ENCODE measurements at places on chromosomes 1 and 21.

- H3K27me3 ChIP-seq, result no peaks in the 10 kb centered on the region
- H3K4me1 ChIP-seq, result peaks cover 35% of the 10 kb centered on the region
- peak overlapping the region; percentile 32 for H3K27ac ChIP-seq
Measured at GRCh38 chr1:46587069-46587468, 17.0 kb downstream of the MKNK1 start.

DNA sequence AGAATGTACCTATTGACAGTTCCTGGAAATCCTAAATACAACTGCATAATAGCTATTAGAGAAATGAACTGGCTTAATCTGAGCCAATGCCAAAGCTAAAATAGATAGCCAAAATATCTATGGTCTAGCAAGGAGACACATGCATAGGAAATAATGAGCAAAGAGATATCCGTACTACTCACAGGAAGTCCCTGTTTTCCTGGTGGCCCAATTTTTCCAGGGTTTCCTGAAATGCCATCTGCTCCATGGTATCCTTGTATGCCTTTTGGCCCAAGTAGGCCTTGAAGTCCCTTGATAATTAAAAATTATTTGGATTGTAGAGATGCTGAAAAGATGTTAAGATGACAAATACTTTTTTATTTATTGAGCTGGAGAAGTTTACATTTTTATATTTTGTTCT lies 108.4 kb upstream of the ZNHIT6 start:
- no peaks in the 10 kb centered on the region for H3K36me3 ChIP-seq
- DNase-seq, result no peak
- H3K4me3 ChIP-seq, result no peak overlapping the region
- H3K4me1 ChIP-seq, result no peaks in the 10 kb centered on the region

DNA sequence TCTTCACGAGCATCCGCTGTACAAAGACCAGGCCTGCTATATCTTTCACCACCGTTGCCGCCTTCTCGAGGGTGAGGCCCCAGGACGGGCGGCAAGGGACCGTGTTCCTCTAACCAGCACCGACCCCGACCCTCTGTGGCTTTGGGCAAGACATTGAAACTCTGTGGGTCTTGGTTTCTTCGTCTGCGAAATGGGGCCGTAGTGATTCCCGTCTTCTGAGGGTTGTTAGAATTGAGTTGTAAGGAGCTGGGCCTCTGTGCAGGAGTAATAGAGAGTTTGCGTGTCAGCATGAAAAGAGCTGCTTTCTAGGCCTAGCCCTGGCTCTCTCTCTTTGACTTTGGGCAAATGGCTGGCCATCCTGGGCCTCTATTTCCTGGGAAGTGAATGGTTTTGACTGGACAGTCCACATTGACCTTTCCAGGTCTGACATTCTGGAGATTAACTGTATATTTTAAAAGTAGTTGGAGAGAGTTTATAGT lies 591 bp downstream of the MRPL37 start:
- peaks cover 6% of the 10 kb centered on the region for H3K36me3 ChIP-seq
- H3K27ac ChIP-seq, result peak overlapping the region; percentile 84
- peak overlapping the region; percentile 99 for H3K4me3 ChIP-seq
- no peak for DNase-seq
- H3K27me3 ChIP-seq, result no peaks in the 10 kb centered on the region
- H3K4me1 ChIP-seq, result peaks cover 30% of the 10 kb centered on the region

GRCh38 chr1:170067253-170067819 lies 7.2 kb downstream of the KIFAP3 start:
- no peak overlapping the region for H3K4me3 ChIP-seq
- H3K36me3 ChIP-seq, result no peaks in the 10 kb centered on the region
- peaks cover 13% of the 10 kb centered on the region for H3K4me1 ChIP-seq
- DNase-seq, result no peak

DNA sequence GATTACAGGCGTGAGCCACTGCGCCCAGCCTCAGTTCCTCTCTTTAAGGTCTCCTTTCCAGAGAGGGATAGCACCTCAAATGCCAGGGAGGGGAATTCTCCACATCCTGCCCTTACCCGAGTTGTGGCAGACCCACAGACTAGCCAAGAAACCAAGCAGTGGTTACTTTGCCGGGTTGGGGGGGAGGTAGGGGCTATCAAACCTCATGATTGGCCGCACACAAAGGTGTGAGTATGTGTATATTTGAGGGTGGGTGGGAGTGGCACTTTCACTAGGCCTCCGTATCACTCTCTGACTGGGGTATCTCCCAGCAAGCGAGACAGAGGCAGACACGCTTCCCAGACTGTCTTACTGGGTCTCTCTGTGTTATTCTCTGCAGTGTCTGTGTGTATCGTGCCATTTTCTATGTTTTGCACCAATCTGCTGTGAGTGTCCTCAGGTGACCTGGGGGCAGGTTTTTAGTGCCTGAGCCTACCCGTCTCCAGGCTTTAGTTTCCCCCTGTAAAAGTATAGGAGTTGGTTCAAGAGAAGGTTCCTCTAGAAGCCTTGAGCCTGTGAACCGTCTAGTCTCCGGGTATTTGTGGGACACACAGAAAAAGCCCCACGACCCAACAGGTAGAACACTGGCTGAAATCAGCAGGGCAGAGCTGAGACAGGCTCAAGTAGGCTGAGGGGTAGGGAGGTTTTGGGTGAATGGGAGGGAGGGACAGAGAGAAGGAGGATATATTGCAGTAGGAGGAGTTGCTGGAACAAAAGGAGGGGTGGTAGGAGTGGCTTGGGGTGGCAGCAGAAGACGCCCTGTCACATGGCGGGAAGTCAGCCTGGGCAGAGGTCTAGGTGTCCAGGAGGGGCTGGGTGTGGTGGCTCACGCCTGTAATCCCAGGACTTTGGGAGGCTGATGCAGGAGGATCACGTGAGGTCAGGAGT lies 10.3 kb downstream of the LMNA start:
- H3K27ac ChIP-seq, result peak overlapping the region; percentile 92
- H3K36me3 ChIP-seq, result no peaks in the 10 kb centered on the region
- DNase-seq, result peak; percentile 37
- peaks cover 98% of the 10 kb centered on the region for H3K4me1 ChIP-seq
- H3K4me3 ChIP-seq, result no peak overlapping the region

DNA sequence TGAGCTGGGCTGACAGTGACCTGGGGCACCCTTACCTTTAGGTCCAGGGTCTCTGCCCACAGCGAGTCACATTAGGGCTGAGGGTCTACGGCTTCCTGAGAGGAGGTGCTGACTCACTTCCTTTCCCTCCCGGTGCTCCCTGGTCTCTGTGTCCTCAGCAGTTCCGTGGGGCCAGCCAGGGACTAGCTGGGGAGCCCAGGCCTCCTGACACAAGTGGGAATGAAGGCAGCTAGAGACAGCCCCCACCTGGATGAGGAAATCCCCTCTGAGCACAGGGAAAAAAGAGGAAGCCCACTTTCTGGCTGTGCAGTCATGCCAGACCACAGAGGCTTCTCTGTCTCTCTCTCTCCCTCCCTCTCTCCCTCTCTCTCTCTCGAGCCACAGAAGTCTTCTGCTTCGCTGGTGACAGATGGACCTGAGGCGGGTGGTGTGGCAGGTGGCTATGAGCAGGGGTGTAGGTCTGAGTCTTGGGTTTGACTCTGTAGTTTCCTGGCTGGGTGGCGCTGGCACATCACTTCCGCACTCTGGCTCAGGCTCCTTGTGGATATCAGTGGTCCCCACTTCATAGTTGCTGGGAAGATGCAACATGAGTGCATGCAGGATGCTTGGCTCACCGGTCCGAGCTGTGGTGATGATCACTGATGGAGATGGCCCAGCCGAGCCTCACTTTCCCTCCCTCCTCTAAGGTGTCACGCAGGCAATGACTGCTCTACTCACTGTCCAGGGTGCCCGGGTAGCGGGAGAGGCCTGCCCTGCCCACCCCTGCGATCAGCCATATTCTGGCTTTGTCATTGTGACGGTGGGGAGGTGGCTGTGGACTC lies 3.5 kb downstream of the SLC66A1 start:
- no peak overlapping the region for H3K27ac ChIP-seq
- no peaks in the 10 kb centered on the region for H3K36me3 ChIP-seq
- H3K27me3 ChIP-seq, result no peaks in the 10 kb centered on the region
- peaks cover 39% of the 10 kb centered on the region for H3K4me1 ChIP-seq
- H3K4me3 ChIP-seq, result no peak overlapping the region

GRCh38 chr1:39573736-39574624 lies 2.6 kb downstream of the PABPC4 start:
- H3K27ac ChIP-seq, result peak overlapping the region; percentile 87
- peaks cover 61% of the 10 kb centered on the region for H3K4me1 ChIP-seq
- H3K4me3 ChIP-seq, result peak overlapping the region; percentile 85

- H3K27ac ChIP-seq, result no peak overlapping the region
- H3K4me1 ChIP-seq, result peaks cover 11% of the 10 kb centered on the region
- no peaks in the 10 kb centered on the region for H3K36me3 ChIP-seq
- H3K27me3 ChIP-seq, result no peaks in the 10 kb centered on the region
- no peak overlapping the region for H3K4me3 ChIP-seq
Measured at GRCh38 chr1:92929461-92929860, 31.8 kb downstream of the DIPK1A start.

DNA sequence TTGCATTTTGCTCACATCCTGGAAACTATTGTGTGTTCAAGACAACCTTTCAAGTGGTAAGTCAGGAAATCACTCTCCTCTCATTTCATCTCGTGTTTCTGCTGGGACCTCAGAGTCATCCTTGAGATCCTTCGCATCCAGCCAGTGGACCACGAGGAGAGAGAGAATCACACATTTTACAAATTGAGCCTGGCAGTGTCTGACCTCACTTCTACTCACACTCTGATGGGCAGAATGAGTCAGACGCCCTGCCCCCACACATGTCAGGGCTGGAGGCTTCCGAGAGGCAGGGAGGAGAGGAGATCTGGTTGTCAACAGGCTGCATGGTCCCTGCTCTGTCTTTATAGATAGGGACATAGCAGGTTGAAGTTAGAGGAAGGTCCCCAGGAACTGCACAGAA lies 509.7 kb downstream of the AJAP1 start:
- DNase-seq, result no peak
- no peaks in the 10 kb centered on the region for H3K36me3 ChIP-seq
- no peaks in the 10 kb centered on the region for H3K4me1 ChIP-seq

DNA sequence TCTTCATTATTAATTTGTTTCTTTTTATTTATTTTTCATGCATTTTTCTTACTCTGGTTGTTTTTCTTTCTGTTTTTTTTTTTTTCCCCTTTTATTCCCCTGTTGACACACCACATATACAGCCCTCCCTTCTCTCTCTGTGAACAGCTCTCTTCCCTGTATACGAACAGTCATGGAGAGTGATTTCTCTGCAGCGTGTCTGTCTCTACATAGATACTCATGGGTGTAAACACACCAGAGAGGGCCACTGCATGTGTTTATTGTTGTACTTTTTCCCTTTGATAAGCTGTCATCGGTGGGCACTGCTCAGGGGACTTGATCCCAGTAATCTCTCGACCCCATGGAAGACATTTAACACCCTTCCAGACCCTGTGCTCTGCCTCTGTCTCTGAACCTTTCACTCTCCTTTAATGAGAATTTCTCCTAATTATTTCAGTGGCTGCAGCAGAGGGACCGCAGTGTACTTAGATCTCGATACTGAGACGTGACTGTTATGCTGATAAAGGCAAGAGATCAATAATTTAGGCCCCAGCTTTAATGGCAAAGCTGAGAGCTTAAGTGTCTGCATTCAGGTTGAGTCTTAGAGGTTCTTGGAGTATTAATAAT lies 113.1 kb downstream of the PBX1 start:
- H3K4me1 ChIP-seq, result peaks cover 87% of the 10 kb centered on the region
- H3K27me3 ChIP-seq, result no peaks in the 10 kb centered on the region
- no peak for DNase-seq
- no peak overlapping the region for H3K4me3 ChIP-seq
- H3K27ac ChIP-seq, result peak overlapping the region; percentile 64

DNA sequence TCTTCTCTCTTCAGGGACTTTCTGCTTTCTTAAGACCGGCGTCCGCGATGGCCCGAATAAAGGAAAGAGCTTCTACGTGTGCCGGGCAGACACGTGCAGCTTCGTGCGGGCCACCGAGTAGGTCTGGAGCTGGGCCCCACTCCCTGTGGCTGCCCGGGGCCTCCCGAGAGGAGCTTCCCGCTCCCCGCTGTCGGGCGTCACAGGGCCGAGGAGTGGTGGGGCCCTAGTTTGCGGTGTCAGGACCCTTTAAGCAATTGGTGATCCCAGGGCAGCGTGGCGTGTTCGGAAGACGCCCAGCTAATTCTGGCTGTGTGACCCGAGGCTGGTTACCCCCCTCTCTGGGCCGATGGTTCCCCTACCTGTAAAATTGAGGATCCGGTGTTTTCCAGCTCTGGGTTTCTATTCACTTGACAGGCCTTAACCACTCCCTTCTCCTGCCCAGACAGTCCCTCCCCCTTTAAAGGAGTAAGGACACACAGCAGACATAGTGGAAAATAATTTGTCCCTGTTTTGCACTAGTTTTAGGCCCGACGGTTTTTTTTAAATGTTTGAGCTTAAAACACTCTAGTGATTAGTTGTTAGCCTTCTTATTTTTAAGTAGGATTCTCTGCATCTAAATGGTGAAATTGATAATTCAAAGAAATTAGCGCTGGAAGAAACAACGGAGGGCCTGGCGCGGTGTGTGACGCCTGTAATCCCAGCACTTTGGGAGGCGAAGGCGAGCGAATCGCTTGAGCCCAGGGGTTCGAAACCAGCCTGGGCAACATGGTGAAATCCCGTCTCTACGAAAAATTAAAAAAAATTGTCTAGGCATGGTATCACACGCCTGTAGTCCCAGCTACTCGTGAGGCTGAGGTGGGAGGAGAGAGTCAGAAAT lies 553 bp downstream of the TTF2 start:
- no peaks in the 10 kb centered on the region for H3K27me3 ChIP-seq
- H3K4me3 ChIP-seq, result peak overlapping the region; percentile 48
- H3K27ac ChIP-seq, result peak overlapping the region; percentile 92
- H3K36me3 ChIP-seq, result no peaks in the 10 kb centered on the region
- H3K4me1 ChIP-seq, result peaks cover 15% of the 10 kb centered on the region

DNA sequence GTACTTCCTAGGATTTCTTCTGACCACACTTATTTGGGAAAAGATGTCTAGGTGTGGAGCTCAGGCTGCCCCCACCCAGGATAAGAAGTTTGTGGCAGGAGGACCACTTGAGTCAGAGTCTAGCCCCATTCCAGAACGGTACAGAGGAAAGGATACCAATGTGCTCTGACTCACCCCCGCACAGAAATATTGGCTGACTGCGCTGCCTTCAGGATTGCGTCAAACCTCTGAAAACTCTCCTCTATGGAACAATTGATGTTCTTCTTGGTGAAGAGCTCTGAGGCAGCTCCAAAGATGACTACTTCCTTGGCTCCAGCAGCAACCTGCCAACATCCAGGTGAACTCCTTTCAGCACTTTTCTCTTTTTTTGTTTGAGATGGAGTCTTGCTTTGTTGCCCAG lies 11.2 kb downstream of the HMGCL start:
- peaks cover 15% of the 10 kb centered on the region for H3K4me1 ChIP-seq
- no peak overlapping the region for H3K4me3 ChIP-seq
- no peak for DNase-seq
- no peak overlapping the region for H3K27ac ChIP-seq
- no peaks in the 10 kb centered on the region for H3K27me3 ChIP-seq

DNA sequence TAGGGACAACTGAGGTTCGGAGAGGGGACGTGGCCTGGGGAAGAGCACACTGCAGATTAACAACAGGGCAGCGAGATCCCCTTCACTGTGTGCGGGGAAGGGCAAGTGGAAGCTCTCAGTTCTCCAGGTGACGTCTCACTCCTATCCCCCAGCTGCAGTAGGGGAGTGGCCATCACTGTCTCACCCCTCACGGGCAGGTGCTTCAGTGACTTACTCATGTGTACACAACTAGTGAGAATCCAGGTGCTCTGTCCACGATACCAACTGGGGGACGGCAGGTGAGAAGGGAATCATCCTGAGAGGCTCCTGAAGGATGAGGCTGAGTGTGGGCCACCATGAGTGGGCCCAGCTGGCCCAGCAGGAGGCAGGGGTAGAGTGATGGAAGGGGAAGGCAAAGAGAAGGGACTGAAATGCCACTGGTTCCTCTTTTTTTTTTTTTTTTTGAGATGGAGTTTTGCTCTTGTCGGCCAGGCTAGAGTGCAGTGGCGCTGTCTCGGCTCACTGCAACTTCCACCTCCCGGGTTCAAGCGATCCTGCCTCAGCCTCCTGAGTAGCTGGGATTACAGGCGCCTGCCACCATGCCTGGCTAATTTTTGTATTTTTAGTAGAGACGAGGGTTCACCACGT lies 25.9 kb downstream of the RHBG start:
- H3K36me3 ChIP-seq, result no peaks in the 10 kb centered on the region
- H3K4me3 ChIP-seq, result no peak overlapping the region
- no peak overlapping the region for H3K27ac ChIP-seq
- H3K27me3 ChIP-seq, result no peaks in the 10 kb centered on the region
